Activated CD8-positive, alpha-beta memory T cell treated with anti-CD3 and anti-CD28 coated beads, Interleukin-2, amount 50 U/mL, for 4 hours (primary cell): ENCODE measurements at places on chromosomes 7 and 10.

- DNase-seq = no peak
Observed at GRCh38 chr10:6406220-6407033, 173.6 kb downstream of the PRKCQ start.

GRCh38 chr7:25297278-25297677 lies 69.0 kb upstream of the NPVF start:
- no peak for DNase-seq

DNA sequence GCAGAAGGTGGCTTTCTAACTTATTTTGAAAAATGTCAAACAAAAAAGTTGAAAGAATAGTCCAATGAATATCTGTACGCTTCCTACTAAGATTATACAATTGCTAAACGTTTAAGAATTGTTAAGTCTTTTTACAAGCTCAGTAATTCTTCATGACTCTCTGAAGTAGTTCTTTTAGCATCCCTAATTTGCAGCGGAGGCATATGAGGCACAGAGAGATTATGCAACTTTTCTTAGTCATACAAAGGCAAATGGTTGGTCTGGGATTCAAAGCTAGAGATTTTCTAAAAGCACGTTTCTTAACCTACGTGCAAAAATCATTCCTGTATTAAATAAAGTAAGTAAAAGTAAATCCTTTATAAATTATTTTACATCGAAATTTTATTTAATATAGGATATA lies 254.2 kb downstream of the MAGI2 start:
- DNase-seq = no peak

DNA sequence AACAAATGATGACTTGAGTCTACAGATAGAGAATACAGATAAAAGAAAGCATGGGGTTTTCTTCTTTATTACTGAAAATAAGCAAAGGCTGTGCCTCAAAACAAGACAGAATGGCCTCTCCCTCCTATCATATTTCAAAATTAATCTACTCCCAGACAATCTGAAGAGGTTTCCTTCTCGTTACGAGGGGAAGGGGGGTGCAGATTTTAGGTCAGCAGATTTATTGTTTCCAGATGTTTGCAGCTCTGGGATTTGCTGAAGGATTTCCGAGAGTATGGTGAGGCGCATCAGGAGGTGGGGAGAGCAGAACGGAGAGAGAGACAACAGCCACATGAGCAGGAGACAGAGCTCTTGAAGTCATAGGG lies 89.8 kb downstream of the KIAA1549 start:
- no peak for DNase-seq

GRCh38 chr7:130290745-130291144 lies 2.2 kb upstream of the CPA4 start:
- no peak for DNase-seq

DNA sequence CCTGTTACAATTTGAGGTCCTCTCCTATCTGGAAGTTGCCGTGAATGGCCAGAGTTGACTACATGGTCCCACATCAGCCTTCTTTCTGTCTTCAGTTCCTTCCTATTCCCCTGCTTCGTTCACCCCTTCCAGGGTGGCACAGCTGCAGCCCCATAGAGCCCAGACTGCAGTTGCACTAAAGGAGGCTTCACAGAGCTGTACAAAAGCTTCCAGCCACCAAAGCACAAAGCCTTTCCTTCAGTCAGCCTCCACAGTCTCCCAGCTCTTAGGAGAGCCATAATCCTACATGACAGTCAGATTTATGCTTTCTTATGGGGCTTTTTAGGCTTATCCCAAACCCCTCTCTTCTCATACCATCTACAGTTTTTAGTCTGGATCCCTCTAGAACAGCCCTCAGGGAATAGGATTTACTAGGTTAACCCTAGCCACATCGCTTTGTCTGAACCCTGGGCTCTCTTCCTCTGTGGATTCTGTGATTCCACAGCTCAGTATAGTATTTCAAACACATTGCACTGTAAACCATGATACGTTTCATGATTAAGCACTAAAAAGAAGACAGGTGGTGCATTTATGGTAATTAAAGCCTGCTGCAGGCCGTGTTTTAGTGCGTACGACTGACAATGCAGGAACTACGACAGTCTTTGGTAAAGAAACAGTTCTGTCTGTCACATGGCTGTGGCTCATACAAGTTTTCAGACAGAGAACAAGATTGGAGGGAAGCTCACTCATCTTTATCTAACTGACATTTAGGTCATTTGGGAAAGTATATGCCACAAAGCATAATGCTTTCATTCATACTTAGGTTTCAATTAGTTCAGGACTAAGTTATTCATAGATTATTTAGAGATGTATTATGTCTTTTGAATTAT lies 208.3 kb upstream of the KMT2E start:
- no peak for DNase-seq
